ENCODE measurements at places on chromosomes 1 and 21.

DNA sequence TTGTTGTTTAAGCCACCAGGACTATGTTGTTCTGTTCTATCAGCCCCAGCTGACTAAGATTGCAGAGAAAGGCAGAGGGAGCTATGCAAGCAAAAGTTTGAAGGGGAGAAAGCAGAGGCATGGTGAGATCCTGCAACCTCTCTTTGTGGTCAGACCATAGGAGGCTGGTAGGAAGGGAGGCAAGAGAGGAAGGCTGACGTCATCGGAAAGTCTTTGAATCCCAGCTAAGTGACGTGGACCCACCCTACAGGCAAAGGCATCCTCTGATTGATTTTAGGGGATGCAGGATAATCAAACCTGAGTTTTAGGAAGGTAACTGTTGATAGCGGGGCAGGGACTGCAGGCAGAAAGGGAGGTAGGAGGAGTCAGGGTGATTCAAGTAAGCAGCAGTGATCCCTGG lies 23.3 kb upstream of the TNNI1 start:
- no peak for DNase-seq

GRCh38 chr1:30460661-30461060 lies 262.7 kb downstream of the MATN1 start:
- no peak for DNase-seq

GRCh38 chr1:51744506-51745303 lies 127.8 kb downstream of the OSBPL9 start:
- no peak for DNase-seq

DNA sequence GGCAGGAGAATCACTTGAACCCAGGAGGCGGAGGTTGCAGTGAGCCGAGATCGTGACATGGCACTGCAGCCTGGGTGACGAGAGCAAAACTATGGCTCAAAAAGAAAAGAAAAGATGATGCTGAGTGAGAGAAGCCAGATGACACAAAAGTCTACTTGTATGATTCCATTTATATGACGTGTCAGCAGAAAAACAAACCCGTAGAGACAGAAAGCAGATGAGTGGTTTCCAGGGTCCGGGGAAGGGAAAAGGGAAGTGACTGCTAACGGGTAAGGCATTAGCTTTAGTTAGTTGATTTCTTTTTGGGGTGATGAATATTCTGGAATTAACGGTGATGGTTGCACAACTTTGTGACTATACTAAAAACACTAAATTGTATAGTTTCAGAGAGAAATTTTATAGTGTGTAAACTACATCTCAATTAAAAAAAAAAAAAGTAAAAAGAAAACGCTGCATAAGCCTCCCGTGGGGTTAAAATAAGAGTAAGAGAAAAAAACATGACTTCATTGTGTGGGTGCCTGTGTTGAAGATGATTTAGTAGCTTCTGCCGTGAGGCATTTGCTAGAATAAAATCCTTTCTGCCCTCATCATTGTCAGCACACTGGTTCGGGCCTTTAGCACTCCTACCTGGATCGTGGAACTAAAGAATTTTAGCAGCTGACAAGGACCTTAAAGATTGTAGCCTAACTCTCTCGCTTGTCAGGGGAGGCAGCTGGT lies 24.7 kb upstream of the ATP5PO start:
- no peak for DNase-seq

DNA sequence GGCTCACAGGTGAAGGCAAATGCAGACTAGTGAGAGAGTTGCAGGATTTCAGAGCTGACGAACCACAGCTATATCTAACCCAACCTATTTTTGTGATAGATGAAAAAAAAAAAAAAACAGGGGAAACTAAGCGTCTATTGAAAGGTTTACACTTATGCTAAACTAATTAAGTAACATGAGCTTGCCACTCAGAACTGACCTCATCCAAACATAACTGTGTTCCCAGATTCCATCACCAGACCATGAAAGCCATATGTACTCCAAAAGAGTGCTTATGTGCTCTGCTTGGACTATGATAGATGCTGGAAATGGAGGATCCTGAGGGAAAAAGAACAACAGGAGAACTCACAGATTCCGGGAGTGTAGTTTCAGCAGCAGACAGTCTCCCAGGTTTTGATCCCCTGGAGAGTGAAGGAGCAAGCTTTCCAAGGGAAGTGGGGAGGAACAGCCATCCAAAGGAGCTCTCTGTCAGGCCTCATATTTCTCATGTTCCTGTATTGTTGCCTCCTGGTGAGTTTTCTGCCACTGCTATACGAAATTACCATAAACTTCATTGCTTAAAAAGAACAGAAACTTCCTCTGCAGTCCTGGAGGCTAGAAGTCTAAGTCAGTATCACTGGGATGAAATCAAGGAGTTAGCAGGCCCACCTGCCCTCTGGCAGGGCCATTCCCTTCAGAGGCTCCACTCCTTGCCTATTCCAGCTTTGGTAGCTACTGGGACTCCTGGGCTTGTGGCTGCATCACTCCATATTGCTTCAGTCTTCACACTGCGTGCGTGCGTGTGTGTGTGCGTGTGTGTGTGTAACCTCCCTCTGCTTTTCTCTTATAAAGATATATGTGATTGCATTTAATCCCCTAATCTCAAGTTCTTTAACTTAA lies 38.1 kb downstream of the NIBAN1 start:
- no peak for DNase-seq

- DNase-seq: no peak
Measured at GRCh38 chr1:42392255-42392654, 11.7 kb downstream of the RIMKLA start.

- no peak for DNase-seq
Measured at GRCh38 chr1:175877939-175878737, 134.7 kb upstream of the TNR start.
